Naive thymus-derived CD8-positive, alpha-beta T cell (primary cell): ENCODE measurements at places on chromosomes 5 and 9. TPM values are rescaled to one million over a fixed set of nuclear protein-coding genes. Genes with fewer than 3 reads are reported as not detected.

DNA sequence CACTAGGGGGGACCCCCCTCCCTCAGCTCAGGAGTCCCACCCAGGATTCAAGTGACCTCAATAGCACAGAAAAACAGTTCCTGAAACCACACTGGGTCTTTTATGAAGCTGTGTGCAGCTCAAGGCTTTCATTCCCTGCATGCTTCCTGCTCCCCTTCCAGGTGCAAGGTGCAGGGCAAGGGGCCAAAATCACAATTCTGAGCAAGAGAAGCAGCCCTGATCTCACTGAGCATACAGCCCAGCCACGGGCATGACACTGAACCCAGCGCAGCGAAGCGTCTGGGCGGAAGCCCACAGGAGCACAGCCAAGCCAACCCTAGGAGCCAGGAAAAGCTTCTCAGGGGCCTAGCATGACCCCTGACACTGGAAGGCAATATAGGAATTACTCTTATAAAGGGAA lies 62.9 kb downstream of the IRX2 start:
- no peak for DNase-seq

DNA sequence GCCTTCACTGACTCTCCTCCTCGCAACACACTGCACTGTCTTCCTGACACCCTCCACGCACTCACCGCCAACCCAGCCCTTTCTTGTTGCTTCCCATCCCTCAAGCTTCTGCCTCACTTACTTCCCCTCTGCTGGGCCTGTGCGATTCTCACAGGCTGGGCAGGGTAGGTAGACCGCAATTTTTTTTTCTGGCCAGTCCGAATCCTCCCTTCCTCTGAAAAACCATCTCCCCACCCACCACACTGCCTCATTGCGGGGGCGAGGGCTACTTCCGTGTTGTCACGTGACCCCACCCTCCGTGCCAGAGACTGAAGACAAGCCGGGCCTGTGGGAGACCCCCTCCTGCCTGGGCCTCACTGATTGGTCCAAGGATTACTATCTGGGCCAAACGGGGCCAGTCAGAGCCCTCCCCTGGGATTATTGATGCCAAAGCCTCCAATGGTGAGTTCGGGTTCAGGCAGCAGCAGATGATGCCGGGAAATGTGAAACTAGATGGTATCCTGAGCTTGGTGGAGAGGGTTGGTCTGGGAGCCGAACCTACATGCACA lies 73.1 kb downstream of the STK10 start:
- peak; percentile 70 for DNase-seq

- DNase-seq = no peak
These were observed 246.1 kb upstream of the TUT7 start for GRCh38 chr9:86600291-86600690.

- no peak for DNase-seq
These were observed 421.5 kb upstream of the DAP start for GRCh38 chr5:11182441-11183080.

DNA sequence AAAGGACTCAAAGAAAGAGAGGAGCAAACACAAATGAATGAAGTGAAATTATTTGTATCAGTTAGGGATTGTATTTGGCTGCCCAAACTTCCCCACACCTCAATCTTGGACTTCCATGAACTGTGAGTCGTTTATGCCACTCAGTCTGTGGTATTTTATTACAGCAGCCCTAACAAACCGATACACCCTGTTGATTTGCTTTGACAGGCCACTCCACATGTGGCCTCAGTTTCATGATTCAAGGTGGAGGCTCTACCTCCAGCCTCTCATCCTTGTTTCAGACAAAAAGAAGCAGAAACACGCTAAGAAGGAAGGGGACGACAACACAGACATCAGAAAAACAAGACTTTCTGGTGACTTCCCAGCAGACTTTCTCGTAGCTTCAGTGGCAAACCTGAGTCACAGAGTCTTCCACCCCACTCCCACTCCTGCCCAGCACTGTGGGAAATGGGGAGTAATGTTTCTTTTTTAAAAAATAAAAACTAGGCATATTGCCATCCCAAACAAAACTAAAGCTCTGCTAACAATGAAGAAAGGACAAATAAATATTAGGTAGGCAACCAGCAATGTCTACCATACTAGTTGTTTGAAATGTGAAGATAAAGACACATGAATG lies 52.2 kb upstream of the ABCA1 start:
- no peak for DNase-seq

GRCh38 chr9:113154946-113155345 lies 4.1 kb downstream of the SLC31A2 start:
- no peak for DNase-seq

GRCh38 chr9:94173632-94174031 lies 85.5 kb upstream of the ZNF169 start:
- no peak for DNase-seq

DNA sequence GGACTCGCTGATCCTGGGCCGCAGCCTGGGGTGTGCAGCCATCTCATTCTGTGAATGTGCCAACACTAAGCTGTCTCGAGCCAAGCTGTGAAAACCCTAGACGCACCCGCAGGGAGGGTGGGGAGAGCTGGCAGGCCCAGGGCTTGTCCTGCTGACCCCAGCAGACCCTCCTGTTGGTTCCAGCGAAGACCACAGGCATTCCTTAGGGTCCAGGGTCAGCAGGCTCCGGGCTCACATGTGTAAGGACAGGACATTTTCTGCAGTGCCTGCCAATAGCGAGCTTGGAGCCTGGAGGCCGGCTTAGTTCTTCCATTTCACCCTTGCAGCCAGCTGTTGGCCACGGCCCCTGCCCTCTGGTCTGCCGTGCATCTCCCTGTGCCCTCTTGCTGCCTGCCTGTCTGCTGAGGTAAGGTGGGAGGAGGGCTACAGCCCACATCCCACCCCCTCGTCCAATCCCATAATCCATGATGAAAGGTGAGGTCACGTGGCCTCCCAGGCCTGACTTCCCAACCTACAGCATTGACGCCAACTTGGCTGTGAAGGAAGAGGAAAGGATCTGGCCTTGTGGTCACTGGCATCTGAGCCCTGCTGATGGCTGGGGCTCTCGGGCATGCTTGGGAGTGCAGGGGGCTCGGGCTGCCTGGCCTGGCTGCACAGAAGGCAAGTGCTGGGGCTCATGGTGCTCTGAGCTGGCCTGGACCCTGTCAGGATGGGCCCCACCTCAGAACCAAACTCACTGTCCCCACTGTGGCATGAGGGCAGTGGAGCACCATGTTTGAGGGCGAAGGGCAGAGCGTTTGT lies 19.9 kb downstream of the PTGES2 start:
- DNase-seq = no peak

ENG gene
- 4.4 TPM for polyA plus RNA-seq

PRRX2 gene
- not detected for polyA plus RNA-seq

SPINK4 gene
- not detected for polyA plus RNA-seq

DNA sequence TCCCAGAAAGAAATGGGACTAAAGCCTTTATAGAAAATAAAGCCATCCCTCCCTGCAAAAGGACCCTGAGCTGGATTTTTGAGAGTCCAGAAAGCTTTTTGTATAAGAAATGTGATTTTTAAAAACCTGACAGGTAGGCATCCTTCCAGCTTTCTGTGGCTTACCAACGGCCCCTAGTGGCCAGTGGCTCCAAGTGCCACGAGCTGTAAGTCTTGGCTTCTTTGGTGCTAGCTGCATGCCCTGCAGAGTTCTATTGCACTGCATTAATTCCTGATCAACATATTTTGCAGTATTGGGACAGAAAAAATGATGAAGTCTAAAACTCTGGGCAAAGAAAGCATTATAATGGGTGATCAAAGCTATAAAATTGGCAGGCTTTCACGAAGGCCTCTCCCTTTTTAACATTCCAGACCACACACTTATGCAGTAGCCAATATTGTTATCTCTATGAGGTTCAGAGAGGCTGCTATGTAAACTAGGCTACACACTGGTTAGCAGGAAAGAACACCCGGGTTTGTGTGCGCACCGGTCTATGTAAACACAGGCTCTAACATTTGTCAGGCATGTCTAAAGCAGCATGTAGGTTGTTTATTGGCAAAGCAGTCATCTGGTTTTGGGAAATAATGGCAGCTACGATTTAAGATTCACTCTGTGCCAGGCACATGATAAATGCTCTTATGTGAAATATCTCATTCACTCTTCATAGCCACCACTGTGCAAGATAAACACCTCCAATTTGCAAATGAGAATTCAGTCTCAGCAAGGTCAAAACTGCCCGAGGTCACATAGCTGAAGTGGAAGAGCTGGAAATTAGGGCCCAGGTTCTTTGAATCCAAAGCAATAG lies 55.2 kb downstream of the NMUR2 start:
- DNase-seq = no peak

- DNase-seq = no peak
These were observed 228.5 kb downstream of the CRB2 start for GRCh38 chr9:123584202-123585176.

CDH6 gene
- polyA plus RNA-seq = not detected

- no peak for DNase-seq
These were observed 243.9 kb downstream of the IRX2 start for GRCh38 chr5:2507611-2508010.

MRPS30 gene
- polyA plus RNA-seq = 69.1 TPM

DNA sequence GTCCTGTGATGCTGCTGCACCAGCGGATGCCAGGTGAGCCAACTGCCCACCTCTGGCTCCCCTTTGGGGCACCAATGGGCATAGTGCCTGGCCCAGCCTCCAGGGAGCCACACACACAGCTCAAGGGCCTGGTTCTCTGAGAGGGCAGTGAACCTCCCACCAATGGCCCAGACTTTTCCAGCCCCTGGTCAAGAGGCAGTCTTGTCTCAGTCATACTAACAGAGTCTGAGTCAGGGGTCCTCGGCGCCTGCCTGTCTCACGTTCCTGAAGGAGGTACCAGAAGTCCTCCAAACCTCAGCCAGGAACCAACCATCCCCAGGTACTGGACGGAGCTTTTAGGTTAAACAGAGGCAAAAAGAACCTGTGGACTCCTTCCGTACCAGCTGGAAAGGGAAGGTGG lies 121.1 kb downstream of the C5orf15 start:
- no peak for DNase-seq
